ENCODE measurements at places on chromosomes 7 and 10. TPM values are rescaled to one million over a fixed set of nuclear protein-coding genes. Genes with fewer than 3 reads are reported as not detected.

The ENTPD1 gene
- total RNA-seq = 0.21 TPM

The MMP21 gene
- not detected for total RNA-seq

The PNLIPRP3 gene
- 0.56 TPM for total RNA-seq

The ANKRD61 gene
- total RNA-seq = 0.35 TPM

The ZNF22 gene
- total RNA-seq = 25.2 TPM

The EPHA1 gene
- not detected for total RNA-seq

The ZDHHC4 gene
- total RNA-seq = 84.3 TPM

The MYO3A gene
- not detected for total RNA-seq

The FRMPD2 gene
- total RNA-seq = not detected

The PSD gene
- 0.10 TPM for total RNA-seq

GRCh38 chr10:98318861-98319260 lies 50.9 kb upstream of the LOXL4 start:
- DNase-seq = peak; percentile 61

- peak; percentile 58 for DNase-seq
Observed at GRCh38 chr10:97333351-97333600, 1.3 kb downstream of the FRAT2 start.

DNA sequence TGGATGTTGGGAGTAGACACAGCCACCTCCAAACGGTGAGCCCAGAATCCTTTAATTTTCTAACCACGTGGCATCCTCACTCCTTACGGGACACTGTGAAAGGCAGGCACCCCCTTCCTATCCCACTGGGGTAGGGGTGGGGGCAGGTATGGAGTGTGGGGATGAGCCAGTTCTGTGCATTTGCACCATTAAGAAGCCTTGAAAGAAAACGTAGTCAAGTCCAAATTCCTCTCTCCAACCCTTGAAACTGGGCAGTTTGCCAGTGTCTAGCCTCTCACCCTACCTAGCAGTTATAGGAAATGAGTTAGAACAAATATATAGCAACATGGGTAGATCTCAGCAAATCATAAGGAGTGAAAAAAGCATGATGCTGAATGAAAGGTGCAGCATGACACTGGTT lies 92.4 kb upstream of the LEP start:
- no peak for DNase-seq

DNA sequence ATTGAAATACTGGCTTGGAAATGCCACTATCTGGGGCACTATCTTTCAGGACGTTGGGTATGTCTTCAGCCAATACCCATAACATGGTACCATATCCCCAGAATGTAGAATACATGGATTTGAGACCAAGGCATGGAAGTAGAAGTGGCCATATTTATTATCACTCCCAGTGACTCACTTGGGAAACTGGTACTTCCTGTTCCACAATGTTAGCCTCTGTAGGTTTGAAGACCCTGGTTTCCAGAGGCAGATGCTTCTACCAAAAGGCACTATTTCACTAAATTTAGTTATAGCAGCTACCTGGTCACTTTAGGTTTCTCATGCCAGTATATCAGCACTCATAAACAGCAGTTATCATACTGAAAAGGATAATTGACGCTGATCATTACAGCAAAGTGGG lies 184.2 kb downstream of the CCDC71L start:
- DNase-seq = no peak

DNA sequence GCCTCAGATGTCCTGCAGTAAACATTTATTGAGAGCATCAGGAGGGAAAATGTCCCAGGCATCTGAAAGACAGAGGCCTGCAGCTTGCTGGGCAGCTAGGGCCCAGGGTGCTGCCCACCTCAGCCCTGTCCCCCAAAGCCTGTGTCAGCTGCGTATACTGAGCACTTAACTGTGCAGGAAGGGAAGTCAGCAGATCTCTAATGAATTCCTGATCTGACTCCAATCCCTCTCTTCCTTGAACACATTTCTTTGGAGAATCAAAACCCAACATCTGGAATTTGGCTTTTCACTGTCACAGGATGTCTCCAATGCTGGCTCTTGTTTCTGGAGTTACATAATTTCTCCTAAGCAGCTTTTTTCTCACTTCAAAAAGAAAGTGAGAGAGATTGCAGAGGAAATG lies 364.7 kb upstream of the NFE2L3 start:
- no peak for DNase-seq

GRCh38 chr7:106021151-106022067 lies 58.3 kb downstream of the CDHR3 start:
- no peak for DNase-seq

DNA sequence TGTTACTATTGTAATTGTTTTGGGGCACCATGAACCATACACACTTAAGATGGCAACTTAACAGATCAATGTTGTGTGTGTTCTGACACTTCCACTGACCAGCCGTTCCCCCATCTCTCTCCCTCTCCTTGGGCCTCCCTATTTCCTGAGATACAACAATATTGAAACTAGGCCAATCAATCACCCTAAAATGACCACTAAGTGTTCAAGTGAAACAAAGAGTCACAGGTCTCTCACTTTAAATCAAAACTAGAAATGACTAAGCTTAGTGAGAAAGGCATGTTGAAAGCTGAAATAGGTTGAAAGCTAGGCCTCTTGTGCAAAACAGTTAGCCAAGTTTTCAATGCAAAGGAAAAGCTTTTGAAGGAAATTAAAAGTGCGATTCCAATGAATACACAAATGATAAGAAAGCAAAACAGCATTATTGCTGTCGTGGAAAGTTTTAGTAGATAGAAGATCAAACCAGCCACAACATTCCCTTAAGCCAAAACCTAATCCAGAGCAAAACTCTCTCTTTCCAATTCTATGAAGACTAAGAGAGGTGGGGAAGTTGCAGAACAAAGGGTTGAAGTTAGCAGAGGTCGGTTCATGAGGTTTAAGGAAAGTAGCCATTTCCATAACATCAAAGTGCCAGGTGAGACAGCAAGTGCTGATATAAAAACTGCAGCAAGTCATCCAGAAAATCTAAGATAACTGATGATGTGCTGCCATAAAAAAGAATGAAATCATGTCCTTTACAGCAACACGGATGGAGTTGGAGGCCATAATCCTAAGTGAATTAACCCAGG lies 90.6 kb downstream of the MTPN start:
- no peak for DNase-seq

- DNase-seq = no peak
Observed at GRCh38 chr10:13717571-13717935, 130.8 kb downstream of the PRPF18 start.

DNA sequence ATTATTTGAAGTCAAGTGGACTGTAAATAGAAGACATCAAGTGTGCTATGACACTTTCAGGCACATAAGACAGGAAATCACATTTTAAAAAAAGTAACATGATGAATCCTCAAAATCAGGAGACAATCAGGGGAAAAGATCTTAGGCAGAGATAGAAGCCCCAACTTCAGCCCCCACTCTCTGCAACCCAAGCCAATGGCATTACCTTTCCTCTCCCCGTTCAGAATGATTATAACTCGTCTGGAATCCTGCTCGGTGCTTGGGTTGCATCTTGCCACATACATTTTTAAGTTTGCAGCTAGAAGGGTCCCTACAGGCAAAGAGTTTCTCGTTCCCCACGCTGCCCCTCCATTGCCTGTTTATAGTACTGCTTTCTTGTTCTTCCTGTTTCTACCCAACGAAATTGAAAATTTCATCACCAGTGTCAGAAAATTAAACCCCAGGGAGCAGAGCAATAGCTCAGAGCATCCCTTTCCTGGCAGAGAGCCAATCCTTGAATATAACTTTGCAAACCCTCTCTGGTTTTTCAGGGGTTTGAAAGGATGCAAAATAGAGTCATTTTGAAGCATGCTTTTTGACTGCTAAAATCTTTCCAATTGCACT lies 260.5 kb upstream of the AOAH start:
- DNase-seq = no peak

DNA sequence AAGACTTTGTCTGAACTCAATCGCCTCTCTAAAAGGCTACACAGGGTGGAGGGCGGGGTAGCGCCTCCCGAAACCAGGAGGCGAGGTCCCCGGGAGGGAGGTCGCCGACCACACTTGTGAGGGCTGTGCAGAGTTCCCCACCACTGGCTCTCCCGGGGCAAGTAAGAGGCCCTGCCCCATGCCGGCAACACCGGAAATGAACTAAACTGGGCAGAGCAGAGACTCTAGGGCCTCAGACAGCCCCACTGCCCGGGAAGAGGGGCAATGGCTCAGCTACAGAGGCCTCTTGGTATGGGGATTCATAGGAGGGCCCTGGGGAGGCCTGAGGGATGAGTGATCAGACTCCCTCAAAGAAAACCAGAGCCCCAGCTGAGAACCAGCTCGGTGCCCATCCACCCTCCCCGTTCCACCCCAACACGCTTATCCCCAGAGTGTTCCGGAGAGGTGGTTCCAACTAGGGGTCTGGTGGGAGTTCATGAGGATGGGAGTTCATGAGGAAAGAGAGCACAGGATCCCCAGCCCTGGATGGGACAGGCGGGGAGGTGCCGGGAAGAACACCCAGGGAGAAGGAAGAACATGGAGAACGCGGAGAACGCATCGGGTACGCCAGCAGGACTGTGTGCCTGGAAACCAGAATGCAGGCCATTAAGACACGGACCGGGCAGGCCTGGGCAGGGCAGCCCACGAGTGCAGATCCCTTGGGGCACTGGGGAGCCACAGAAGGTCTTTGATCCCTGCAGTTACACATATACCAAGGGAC lies 89.4 kb upstream of the MYL10 start:
- no peak for DNase-seq

- peak; percentile 67 for DNase-seq
Observed at GRCh38 chr10:23031318-23031717, 64.1 kb upstream of the MSRB2 start.

DNA sequence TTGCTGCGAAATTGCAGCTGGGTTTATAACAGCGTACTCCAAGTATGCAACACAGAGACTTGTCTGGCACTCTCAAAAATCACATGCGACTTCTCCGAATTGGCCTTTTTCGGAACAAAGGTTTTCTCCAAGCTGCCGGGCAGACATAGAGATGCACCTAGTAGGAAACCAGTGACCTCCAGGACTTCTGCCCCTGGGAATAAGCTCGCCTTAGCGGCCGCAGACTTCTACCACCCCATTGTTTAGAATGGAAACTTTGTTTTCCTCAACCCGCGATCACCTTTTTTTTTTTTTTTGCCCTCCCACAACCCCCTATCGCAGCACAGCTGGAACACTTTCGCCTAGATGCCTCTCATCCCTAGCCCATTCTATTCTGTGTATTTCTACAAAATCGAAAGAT lies 4.9 kb upstream of the HOXA10 start:
- no peak for DNase-seq

DNA sequence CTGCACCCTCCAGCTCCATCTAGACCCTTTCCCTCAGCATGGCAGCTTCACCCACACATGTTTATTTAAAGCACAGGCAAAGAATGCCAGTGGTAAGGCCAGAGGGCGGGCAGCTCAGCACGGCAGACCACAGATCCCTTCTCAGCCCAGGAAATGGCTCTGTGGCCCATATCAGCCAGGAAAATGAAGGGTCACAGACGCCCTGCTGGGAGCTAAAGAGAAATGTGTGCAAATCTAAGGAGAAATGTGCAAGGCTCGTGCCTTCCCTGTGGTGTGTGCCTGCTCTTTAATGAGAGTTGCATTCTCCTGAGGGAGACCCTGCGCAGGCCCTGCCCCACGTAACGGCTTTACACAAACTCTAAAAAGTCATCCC lies 23.0 kb downstream of the PTPRN2 start:
- peak; percentile 45 for DNase-seq

GRCh38 chr7:70565721-70566370 lies 566.1 kb upstream of the GALNT17 start:
- no peak for DNase-seq

GRCh38 chr7:105885387-105886111 lies 9.2 kb upstream of the ATXN7L1 start:
- DNase-seq = peak; percentile 61

DNA sequence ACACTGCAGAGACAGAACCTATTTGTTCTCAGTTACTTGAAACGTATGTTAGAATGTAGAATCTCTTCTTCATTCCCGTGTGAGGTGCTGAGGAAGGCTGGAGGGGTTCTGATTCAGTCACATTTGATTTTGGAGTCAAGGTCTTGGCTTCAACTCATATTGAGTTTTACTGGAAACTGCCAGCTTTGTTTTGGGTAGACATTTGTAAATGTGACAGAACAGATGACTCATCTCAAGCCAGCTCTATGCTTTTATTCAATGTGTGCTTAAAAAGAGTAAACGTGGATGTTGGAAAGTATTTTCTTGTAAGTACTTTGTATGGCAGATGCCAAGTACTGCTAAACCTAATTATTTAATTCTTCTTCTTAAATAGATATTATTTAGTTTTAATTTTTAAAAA lies 780.8 kb upstream of the C7orf33 start:
- DNase-seq = no peak

DNA sequence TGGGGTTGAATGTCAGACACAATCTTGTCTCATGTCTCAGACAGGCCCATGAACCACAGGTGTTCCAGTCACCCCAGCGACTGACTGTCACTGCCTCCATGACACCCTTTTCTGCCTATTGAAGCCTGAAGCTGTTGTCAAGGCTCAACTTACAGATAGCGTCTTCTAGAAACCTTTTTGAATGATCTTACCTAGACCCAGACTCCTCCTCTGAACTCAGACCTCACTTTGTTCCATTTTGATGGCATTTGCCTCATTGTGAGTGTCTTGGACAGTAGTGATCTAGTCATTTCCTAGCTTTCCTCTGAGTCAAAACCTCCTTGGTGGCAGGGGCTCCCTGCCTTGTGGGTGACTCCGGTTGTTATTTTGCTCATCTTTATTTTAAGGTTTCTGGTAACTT lies 98.3 kb upstream of the AGK start:
- DNase-seq = peak; percentile 14

DNA sequence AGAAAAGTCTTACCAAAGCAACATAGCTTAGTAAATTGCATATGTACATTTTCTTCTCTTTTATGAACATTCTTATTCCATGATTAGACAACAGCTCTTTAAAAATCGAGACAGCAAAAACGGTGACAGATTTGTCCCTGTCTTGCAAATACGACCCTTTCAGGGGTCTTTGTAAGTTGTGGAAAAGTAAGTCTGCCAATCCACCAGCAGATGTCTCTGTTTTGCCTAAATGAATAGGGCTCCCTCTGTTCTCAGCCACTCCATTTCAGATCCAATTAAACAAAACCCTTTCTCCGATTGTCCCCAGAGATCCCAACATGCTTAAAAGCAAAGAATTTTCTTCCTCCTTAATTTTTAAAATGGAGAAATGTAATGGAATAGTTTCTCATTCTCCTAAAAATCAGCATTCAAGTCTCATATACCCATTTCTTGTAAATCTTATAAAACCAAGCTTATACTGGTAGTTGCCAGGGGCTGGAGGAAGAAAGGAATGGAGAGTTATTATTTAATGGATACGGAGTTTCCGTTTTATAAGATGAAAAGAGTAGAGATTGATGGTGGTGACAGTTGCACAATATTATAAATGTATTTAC lies 61.0 kb upstream of the NFE2L3 start:
- peak; percentile 72 for DNase-seq

All from myocyte (in vitro differentiated cells).